ENCODE measurements at places on chromosomes 4 and X.

GRCh38 chr4:105108971-105109370 is 37.7 kb upstream of the TET2 start:
- DNase-seq: no peak

- no peak for DNase-seq
Measured at GRCh38 chrX:54721424-54721823, 76.6 kb downstream of the ITIH6 start.

- no peak for DNase-seq
Measured at GRCh38 chrX:7330971-7331746, 183.2 kb upstream of the PUDP start.

- DNase-seq: no peak
Measured at GRCh38 chr4:142961866-142962265, 115.8 kb upstream of the INPP4B start.

GRCh38 chrX:40866893-40867292 is 131.6 kb upstream of the MED14 start:
- peak; percentile 26 for DNase-seq
